ENCODE measurements at places on chromosomes 16 and 17. TPM values are rescaled to one million over a fixed set of nuclear protein-coding genes. Genes with fewer than 3 reads are reported as not detected.

The TMC7 gene
- 3.9 TPM for total RNA-seq

The TBC1D3G gene
- not detected for total RNA-seq

The SPATA22 gene
- total RNA-seq: not detected

The TMEM231 gene
- 25.8 TPM for total RNA-seq

The OR4D1 gene
- total RNA-seq: not detected

The DHODH gene
- total RNA-seq: 16.8 TPM

The CHST5 gene
- total RNA-seq: 1.5 TPM

The MPV17L gene
- total RNA-seq: 4.9 TPM

The CTRB1 gene
- total RNA-seq: not detected

Data from neural crest cell (in vitro differentiated cells).